ENCODE measurements at places on chromosomes 3 and 15. TPM values are rescaled to one million over a fixed set of nuclear protein-coding genes. Genes with fewer than 3 reads are reported as not detected.

ZNF710 gene
- total RNA-seq: 13.3 TPM

SKOR1 gene
- total RNA-seq: 0.51 TPM

LRTM1 gene
- not detected for total RNA-seq

DNA sequence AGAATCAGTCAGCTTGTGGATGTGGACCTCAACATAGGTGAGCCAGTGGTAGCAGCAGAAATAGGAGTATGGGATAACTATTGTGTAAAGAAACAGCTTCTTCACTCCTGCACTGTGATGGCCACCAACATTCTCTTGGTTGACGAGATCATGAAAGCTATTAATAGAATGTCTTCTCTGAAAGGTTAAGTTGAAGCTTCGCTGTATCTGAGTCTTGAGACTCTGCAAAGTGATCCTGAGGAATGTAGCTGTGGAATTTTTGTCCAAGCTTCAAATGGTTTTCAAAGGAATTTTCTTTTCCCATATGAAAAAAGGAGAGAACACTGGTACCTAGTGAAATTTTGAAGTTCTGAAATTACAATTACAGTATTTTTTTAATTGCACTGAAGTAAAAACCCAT lies 146.3 kb downstream of the GMNC start:
- DNase-seq: no peak

DNA sequence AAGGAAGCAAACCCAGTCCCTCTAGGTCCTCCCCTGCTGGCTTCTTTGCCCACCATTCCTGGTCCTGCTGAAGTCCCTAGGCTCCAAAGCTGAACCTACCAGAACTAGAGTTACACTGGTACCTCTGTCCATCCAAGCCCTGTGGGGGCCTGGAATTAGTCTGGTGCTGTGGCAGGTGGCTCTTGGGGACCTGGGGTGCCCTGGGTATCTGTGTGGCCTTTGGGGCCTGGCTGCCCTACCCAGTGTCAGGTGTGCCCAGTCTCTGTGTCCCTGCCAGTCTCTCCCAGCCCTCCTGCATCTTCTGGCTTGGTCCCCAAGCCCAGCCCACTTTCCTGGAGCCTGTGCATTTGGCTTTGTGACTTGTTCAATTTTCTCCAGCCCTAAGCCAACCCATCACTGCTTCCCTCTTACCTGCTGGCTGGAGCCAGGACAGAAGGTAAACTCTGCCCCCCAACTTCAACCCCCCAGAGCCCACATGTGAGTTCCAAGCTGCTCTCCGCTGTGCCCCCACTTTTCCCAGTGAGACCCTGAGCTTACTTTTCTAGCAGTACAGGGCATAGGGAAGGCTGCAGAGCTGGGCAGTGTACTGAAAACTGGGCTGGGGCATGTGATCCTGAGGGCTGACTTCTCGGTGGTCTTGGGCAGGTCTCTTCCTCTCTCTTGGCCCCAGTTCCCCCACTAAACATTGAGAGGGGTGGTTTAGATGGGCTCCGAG lies 28.3 kb upstream of the HHATL start:
- no peak for DNase-seq

GRCh38 chr3:111737047-111737705 lies 121.9 kb upstream of the PHLDB2 start:
- no peak for DNase-seq

DNA sequence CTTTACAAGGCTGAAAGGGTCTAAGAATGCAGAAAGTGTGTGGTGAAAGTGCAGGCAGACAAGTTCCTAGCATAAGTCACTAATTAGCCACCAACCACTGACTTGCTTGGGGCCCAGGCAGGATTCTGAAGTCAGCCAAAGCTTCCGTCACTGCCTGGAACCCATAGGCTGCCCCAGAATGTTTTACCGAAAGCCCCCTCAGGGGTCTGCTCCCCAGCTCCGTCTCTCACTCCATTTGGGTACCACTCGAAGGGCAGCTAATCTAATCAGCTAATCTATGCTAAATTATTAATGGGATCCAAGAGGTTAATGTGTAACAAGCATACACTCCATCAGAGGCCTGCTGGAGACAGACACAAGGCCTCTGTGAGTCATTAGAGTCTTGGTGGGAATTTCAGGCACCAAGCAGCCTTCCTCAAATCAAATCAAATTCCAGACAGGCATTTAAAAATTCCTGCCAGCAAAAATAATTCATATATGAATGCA lies 13.2 kb downstream of the ADAMTS9 start:
- DNase-seq: no peak

- no peak for DNase-seq
Observed at GRCh38 chr3:146375219-146375618, 94.1 kb downstream of the PLSCR2 start.

DNA sequence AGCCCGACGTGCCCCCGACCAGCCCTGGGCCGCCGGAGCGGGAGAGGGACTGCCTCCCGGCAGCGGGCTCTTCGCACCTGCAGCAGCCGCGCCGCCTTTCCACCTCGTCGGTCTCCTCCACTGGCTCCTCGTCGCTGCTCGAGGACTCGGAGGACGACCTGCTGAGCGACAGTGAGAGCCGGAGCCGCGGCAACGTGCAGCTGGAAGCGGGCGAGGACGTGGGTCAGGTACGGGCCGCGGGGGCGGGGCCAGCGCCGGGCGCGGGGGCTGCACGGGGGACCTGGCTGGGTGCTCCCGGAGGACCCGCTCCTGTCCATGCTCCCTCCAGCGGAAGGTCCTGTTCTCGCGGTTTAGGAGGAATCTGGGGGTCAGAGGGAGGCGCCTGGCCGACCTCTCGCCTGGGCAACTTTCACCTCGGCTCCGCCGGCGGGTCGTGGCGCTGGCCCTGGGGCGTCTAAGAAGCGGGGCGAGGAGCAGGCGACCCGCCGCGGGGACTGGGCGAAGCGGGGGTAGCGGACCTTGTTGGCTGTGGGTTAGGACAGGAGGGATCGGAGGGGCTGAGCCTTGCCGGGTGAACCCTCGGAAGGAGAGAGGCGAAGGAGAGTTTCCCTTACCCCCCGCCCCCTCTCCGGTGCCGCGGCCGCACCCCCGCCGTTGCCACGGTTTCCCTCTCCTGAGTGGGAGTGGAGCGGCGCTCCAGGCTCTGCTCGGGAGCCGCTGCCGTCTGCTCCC lies 682 bp downstream of the ITPKA start:
- DNase-seq: no peak

GRCh38 chr15:71080705-71081104 lies 34.6 kb upstream of the THSD4 start:
- no peak for DNase-seq

Data from posterior vena cava (tissue), 2 donors.